ENCODE measurements at places on chromosomes 5 and 9. TPM values are rescaled to one million over a fixed set of nuclear protein-coding genes. Genes with fewer than 3 reads are reported as not detected.

- H3K27ac ChIP-seq: no peak overlapping the region
- no peak overlapping the region for H3K4me3 ChIP-seq
- H3K36me3 ChIP-seq: no peaks in the 10 kb centered on the region
- no peaks in the 10 kb centered on the region for H3K27me3 ChIP-seq
- H3K4me1 ChIP-seq: no peaks in the 10 kb centered on the region
These were observed 7.5 kb upstream of the GTF3C5 start for GRCh38 chr9:133023117-133023890.

The CCNI2 gene
- total RNA-seq: 0.19 TPM

GRCh38 chr9:124306098-124306735 lies 48.5 kb downstream of the NEK6 start:
- H3K27ac ChIP-seq: no peak overlapping the region
- H3K4me1 ChIP-seq: peaks cover 18% of the 10 kb centered on the region
- H3K27me3 ChIP-seq: no peaks in the 10 kb centered on the region
- no peak for DNase-seq
- H3K4me3 ChIP-seq: no peak overlapping the region
- peaks cover 48% of the 10 kb centered on the region for H3K36me3 ChIP-seq

The NEURL1B gene
- total RNA-seq: 11.9 TPM

The CEP72 gene
- 2.7 TPM for total RNA-seq

DNA sequence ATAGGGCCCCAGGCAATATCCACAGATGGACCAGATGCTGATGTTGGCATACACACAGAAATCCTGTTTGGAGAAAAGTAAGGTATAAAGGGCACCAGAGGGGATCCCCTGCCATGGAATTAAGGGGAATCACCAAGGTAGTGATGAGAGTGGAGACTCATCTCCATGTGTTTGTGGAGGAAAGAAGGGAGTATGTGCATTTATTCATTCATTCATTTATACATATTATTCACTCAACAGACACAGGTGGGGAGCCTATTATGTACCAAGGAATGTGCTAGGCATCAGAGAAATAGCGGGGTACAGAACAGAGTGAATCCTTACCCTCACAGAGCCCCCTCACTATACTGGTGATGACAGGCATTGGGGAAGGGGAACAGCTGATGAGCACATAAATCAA lies 116.8 kb upstream of the IL12B start:
- H3K4me1 ChIP-seq: no peaks in the 10 kb centered on the region
- H3K4me3 ChIP-seq: no peak overlapping the region
- no peak for DNase-seq

GRCh38 chr9:93908591-93909241 lies 46.4 kb downstream of the BARX1 start:
- peaks cover 20% of the 10 kb centered on the region for H3K4me1 ChIP-seq
- H3K4me3 ChIP-seq: no peak overlapping the region
- DNase-seq: no peak
- H3K27ac ChIP-seq: no peak overlapping the region

DNA sequence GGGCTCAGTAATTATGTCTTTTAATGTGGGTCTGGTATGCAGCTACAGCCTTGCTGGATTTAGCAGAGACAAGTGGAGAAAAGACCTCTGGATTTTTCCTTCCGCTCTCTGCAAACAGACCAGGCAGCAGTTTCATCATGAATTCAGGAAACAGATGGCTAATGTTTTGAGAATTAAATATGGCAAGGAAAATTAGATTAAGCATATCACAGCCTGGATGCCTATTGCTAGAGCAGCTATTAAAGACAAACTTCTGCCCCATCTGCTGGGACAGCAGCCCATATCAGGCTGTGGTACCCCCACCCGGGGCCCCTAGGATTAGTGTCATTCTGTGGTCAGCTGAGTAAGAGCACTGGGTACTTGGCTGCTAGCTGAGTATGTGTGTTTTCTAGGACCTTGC lies 6.2 kb downstream of the SKP2 start:
- H3K36me3 ChIP-seq: peaks cover 72% of the 10 kb centered on the region
- no peak overlapping the region for H3K4me3 ChIP-seq
- DNase-seq: no peak
- no peaks in the 10 kb centered on the region for H3K4me1 ChIP-seq

DNA sequence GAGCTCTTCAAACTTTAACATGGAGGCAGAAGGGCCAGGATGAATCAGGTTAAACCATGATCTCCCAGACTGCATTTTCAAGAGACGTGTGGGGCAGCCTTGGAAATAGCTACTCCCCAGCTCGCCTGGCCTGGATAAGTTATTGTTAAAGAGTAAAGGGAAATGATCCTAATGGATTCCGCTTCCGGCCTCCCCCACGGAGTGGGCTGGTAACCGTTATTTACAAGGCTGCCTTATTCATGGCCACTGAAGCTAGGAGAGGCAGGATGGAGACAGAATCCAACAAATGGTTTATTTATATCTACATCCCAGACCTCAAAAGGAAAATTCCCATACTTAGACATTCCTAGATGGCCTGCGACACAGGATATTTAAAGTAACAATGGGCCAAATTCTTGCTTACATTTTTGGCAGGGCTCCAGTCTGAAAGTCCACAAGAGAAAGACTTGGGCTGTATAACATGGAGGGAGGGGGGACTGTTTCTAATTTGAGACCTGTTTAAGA lies 27.9 kb downstream of the SPRY4 start:
- H3K36me3 ChIP-seq: no peaks in the 10 kb centered on the region
- no peak for DNase-seq
- peak overlapping the region; percentile 43 for H3K27ac ChIP-seq
- H3K27me3 ChIP-seq: no peaks in the 10 kb centered on the region

The GRAMD2B gene
- 10.2 TPM for total RNA-seq

DNA sequence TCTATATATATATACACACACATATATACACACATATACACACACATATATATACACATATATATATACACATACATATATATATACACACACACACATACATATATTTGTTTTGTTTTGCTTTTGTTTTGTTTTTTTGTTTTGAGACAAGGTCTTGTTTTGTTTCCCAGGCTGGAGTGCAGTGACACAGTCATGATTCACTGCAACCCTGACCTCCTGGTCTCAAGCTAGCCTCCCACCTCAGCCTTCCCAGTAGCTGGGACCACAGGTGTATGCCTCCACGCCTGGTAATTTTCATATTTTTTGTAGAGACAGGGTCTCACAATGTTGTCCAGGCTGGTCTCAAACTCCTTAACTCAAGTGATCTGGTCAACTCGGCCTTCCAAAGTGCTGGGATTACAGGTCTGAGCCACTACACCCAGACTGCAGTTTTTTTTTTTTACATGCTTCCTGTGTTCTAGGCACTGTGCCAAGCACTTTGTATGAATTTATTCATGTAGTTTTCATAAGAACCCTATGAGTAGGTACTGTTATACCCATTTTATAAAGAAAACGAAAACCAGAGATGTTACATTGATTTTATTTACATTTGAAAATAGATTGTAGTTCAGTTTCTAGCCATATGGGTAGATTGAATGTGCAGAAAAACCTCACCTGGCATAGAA lies 120.7 kb downstream of the PBX3 start:
- no peak overlapping the region for H3K4me3 ChIP-seq
- no peaks in the 10 kb centered on the region for H3K27me3 ChIP-seq
- H3K4me1 ChIP-seq: no peaks in the 10 kb centered on the region
- H3K27ac ChIP-seq: no peak overlapping the region
- DNase-seq: no peak
- no peaks in the 10 kb centered on the region for H3K36me3 ChIP-seq

DNA sequence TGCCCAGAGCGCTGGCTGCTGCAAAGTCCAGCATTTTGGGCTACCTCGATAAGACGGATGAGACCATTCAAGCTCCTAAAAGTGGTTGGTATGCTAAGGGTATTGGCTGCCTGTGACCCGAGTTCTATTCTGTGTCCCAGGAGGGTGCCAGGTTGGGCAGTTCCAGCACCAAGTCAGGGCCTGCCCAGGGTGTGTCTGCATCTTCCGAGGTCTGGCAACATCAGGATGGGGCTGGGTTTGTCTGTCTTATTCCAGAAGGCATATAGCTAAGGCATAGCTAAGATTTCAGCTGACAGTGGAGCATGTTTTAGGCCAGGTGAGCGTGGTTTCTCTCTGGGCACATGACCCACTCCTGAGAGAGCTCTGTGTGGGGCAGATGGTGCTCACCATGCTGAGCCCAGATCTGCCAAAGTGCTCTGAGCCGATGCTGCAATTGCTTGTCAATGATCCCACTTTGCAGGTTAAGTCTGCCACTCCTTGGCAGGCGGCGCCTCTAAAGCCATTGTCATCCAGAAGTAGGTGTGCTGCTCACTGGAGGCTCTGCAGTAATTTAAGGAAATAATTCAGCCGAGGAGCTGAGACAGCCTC lies 7.8 kb downstream of the SLC9A3 start:
- DNase-seq: no peak
- peak overlapping the region; percentile 76 for H3K27ac ChIP-seq
- peaks cover 17% of the 10 kb centered on the region for H3K4me1 ChIP-seq
- no peak overlapping the region for H3K4me3 ChIP-seq
- H3K36me3 ChIP-seq: no peaks in the 10 kb centered on the region
- peaks cover 78% of the 10 kb centered on the region for H3K27me3 ChIP-seq

The EQTN gene
- total RNA-seq: not detected

GRCh38 chr9:13278368-13279246 lies 885 bp downstream of the MPDZ start:
- peak overlapping the region; percentile 39 for H3K4me3 ChIP-seq
- no peaks in the 10 kb centered on the region for H3K4me1 ChIP-seq
- no peak for DNase-seq
- H3K27me3 ChIP-seq: no peaks in the 10 kb centered on the region
- no peaks in the 10 kb centered on the region for H3K36me3 ChIP-seq

The NACC2 gene
- total RNA-seq: 10.4 TPM

The SPATA31E1 gene
- total RNA-seq: not detected

DNA sequence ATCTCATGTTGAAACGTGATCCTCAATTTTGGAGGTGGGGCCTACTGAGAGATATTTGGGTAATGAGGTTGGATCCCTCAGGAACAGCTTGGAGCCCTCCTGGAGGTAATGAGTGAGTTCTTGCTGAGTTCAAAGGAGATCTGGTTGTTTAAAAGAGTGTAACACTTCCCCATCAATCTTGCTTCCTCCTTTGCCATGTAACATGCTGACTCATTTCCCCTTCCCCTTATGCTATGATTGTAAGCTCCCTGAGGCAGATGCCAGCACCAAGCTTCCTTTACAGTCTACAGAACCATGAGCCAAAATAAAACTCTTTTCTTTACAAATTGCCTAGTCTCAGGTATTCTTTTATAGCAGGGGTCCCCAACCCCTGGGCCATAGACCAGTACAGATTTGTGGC lies 352.3 kb downstream of the SLCO4C1 start:
- no peaks in the 10 kb centered on the region for H3K36me3 ChIP-seq
- no peaks in the 10 kb centered on the region for H3K27me3 ChIP-seq
- H3K4me1 ChIP-seq: no peaks in the 10 kb centered on the region
- H3K4me3 ChIP-seq: no peak overlapping the region
- no peak overlapping the region for H3K27ac ChIP-seq
- DNase-seq: no peak

DNA sequence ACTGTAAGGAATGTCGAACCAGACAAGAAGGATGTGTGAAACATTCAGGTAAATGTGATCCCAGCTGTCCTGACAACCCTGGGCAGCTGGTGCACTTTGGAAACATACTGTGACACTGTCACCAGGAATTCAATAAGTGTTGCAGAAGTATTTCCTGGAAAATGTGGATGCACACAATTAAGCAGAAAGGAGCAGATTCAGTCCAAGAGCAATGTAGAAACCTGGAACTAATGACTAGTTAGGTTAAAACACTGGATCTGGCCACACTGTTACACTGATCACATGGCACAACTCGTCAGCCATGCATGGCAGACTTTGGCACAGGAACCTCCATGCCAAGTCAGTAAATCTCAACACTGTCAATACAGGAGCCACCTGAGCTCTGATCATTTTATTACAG lies 109.0 kb downstream of the FAM174A start:
- no peaks in the 10 kb centered on the region for H3K4me1 ChIP-seq
- H3K27me3 ChIP-seq: no peaks in the 10 kb centered on the region
- no peak overlapping the region for H3K4me3 ChIP-seq
- no peak for DNase-seq
- no peak overlapping the region for H3K27ac ChIP-seq
